ENCODE measurements at places on chromosomes 3 and 15. TPM values are rescaled to one million over a fixed set of nuclear protein-coding genes. Genes with fewer than 3 reads are reported as not detected.
A peak's percentile ranks its signal among the peaks of the same experiment; 100 is the strongest.

C2CD4A gene
- total RNA-seq: not detected

ADAMTS7 gene
- 16.3 TPM for total RNA-seq

DOCK3 gene
- 0.51 TPM for total RNA-seq

GRCh38 chr3:98994128-98994762, 92.8 kb upstream of the DCBLD2 start:
- peak; percentile 63 for DNase-seq

- DNase-seq: peak; percentile 5
Measured at GRCh38 chr15:45674677-45675076, 39.8 kb downstream of the SQOR start.

GRCh38 chr3:175726228-175726627, 867.1 kb downstream of the NAALADL2 start:
- no peak for DNase-seq

- peak; percentile 70 for DNase-seq
Measured at GRCh38 chr3:58266577-58266976, 29.0 kb downstream of the ABHD6 start.

- DNase-seq: peak; percentile 60
Measured at GRCh38 chr3:100110162-100110561, 4.1 kb downstream of the FILIP1L start.

GRCh38 chr3:150141790-150142326, 171.2 kb upstream of the PFN2 start:
- no peak for DNase-seq

DNA sequence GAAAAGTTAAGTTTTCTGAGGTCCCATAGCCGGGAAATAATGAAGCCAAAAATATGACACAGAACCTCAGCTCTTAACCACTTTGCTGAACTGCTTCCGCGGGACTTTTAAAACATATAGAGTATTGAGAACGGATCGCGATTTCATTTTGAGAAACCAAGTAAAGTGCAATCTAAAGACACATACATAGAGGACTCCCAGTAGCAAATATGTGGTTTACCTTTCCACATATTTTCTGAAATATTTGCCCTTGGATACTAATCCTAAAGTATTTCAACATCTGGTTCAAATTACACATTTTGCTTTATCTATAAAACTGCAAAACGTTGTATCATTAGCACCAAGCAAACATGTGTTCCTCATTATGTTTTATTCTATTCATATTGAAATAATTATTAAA, 776.5 kb downstream of the ROBO2 start:
- no peak for DNase-seq

- peak; percentile 79 for DNase-seq
Measured at GRCh38 chr3:151538456-151539393, 77.9 kb upstream of the IGSF10 start.

DNA sequence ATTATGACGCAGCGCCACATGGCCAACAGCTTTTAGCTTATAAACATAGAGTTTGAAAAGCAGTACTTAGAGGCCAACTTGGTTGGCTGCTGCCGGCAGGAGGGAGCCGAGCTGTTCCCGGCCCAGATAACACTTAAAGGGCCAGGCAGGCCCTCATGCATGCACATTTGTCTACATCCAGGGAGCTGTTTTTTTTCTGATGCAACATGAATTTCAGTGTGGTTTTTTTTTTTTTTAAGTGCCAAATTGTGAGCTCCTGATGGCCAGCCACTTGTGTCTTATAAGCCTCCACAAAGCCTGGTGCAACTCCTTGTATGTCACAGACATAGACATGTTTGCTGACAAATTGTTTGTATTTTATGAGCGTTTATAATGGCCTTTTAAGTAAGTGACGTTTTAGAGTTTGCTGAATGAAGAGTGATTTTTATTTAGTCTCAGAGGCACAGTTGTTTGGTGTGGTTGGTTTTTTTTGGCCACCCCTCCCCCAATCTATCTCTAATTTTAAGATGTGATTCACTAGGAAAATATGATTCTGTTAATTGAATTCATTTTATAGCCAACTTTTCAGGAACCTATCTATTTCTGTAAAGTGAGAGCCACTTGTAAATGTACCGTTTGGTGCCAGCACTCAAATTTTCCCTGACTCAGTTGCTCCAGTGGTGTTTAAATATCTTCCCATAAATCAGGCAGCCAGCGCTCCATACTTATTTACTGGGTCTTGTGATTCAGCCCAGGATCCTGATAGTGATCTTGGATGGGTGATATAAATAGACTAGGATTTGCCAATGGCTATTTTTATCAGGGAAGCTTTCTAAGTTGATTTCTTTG, 134.3 kb downstream of the VGLL4 start:
- peak; percentile 83 for DNase-seq

DNA sequence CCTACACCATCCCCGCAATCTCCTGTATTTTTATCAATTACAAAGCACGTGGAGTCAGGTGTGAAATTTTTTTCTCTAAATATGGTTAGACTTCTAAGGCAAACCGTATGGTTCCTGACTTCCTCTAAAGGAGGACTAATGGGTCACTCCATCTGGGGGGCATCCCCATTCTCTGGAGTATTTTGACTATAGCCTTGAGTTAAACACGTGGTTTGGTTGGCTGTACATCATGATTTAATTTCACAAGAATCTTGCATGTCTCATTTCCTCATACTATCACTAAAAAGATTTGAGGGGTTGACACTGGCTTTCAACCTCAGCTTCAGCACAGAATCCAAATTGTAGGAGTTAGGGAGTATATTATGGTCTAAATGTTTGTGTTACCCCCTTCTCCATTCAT, 25.3 kb upstream of the ZNF770 start:
- no peak for DNase-seq

GRCh38 chr15:74621546-74621920, 5.9 kb downstream of the CLK3 start:
- no peak for DNase-seq

GRCh38 chr3:101685050-101685400, 1.5 kb downstream of the RPL24 start:
- DNase-seq: no peak

DNA sequence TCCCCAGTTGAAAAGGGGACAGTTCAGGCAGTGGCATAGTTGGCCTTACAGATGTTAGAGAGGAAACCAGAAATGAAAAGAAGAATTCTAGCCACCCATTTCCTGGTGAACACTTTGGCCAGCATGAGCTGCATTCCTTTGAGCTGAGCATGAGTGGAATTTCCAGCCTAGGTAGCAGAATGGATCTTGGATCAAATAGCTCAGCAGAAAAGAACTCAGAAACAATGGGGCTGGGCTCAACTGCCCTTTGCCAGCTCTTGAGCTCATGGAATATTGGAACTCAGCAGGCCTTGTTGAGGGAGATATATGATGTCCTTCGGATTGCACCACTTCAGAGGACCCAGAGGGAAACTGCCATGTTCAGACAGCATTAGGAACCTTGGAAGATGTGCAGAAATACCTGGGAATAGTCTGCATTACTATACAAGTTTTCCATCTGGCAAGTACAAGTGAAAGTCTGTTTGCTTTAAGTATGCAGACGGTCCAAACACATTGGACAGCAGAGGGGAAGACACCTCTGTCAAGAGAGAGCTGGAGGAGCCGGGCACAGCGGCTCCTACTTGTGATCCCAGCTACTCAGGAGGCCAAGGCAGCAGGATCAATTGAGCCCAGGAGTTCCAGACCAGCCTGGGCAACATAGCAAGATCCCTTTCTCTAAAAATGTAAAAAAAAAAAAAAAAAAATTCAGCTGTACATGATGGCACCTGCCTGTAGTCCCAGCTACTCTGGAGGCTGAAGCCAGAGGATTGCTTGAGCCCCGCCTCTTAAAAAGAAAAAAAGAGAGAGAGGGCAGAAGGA, 3.1 kb upstream of the CDV3 start:
- DNase-seq: peak; percentile 40

DNA sequence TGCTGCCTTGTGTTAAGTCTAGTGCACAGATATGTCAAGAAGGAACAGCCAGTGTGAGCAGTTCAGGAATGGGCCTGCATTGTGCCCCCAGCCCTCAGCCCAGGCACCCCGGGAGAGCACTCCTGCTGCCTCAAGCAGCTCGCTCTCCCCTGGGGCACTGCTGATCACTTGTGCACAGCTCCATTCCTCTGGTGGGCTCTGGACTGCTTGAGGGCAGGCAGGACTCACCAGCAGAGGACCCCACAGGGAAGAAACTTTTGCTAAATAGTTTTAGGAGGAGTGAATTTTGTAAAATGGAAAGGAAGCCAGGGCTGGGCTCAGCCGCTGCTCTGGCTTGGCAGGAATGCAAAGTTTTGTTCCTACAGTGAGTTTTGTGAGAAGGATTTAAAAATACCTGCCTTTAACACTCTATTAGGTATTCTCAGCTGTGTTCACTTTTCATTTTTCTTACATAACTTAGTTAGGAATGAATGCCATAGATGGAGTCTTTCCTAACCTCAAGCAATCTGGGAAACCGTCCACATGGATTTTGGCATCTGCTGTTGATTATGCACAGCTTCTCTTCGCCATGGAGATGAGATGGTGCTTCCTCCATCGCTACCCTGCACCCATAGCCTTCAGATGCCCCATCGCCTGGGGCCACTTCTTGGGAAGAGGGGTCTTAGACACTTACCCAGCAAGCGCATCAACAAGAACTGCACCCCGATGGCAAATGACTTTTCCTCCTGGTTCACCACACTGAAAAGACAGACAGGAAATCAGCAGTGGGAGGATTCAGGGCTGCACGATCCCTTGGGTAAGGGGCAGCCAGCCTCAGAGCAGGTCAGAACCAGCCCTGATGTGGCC, 42.3 kb upstream of the RAB6B start:
- peak; percentile 74 for DNase-seq

DNA sequence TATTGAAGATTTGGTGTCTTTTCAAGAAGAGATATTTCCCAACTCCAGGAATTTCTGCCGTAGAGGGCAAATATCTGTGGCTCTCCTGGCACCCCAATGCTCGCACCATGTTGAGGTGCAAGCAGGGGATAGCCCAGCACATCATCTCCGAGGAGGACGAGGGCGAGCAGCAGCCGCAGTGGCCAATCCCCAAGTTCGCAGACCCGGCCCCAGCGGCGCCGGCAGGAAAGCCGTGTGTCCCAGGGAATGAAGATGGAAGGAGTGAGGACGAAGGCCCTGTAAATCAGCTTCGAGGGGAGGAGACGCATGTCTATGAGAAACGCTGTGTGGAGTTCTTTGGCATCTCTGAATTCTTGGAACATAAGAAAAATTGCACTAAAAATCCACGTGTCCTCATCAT, 213.4 kb upstream of the UBE2E2 start:
- no peak for DNase-seq

DNA sequence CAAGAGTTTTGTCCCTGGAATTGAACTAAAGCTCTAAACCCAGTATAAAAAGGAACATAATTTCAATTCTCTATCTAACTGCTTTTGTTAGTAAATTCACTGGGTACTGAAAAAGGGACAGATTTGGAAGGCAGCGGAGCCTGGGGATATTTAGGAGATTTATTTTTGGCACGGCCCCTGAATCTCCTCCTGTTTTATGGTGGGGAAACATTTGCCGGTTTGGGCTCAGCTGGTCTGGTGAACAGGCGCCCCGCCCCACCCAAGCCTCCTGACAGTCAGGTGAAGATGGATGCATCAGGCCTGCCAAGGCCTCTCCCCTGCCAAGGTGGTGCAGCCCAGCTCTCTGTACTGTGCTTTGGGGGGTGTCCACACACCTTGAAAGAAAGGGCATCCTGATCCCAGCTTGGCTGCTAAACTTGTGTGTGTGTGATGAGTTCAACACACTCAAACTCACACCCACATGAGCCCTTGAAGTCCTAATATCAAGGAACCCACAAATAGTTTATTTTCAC, 46.3 kb downstream of the EBLN2 start:
- peak; percentile 73 for DNase-seq
